ENCODE measurements at places on chromosomes 3 and 15.

- DNase-seq: peak; percentile 77
Observed at GRCh38 chr3:56157693-56158362, 310.4 kb downstream of the ERC2 start.

DNA sequence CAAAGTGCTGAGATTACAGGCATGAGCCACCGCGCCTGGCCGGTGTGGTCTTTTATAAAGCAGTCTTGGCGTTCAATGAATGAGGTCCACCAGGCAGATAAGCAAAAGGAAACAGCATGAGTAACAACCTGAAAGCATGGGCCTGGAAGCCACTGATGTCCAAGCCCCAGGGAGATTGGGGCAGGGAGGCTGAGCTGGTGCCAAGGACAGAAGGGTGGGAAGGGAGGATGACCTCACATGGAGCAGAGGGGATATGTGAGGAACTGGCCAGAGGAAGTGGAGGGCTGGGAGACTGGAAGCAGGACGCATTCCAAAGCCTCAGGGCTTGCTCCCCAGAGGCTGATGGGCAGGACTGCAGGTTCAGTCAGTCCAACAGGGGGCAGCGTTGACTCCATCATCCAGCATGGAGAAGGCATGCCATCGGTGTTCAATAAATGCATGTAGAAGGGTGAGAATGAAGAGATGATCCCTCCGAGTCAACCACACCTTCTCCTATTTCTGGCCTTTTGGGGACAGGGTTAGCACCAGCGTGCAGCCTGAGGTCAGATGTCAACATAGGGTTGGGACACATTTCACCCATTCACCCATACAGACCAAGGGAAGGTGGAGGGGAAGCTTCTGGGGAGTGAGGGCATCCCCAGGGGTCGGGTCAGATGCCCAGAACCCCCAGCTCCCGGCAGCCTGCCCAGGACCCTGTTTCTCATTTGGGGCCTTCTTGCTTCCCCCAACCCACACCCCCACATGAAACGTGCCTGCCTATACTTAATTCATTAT is 14.8 kb downstream of the MYL3 start:
- DNase-seq: peak; percentile 51

DNA sequence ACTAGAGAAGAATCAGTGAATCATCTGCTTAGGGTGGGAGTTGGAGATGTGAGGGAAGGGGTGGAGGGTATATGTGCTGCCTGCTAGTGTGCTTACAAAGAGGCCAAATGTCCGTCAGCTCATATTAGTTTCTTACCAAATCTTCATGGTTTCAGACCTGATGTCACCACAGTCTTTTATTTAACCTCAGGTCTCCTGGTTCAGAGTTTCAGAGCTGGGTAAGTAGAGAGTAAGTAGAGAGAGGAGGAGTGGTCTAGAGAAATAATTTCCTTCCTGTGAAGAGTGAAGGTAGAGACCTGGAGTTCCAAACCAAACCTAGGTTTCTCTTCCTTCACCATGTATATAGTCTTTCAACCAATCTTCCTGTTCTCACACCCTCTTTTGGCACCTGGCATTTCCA is 17.5 kb upstream of the P2RY1 start:
- DNase-seq: no peak

DNA sequence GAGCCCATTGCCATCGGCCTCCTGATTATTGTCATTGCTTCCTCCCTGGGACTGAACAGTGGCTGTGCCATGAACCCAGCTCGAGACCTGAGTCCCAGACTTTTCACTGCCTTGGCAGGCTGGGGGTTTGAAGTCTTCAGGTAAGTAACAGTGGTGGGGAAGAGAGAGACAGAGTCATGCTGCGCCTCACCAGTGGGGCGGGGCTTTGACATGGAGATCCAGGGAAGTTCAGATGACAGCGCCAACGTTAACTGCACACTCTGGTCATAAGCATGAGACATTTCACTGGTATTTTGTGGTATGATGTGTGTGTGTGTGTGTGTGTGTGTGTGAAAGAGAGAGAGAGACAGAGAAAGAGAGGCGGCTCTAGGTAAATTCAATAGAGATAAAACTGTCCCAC is 41.0 kb downstream of the AQP9 start:
- no peak for DNase-seq

DNA sequence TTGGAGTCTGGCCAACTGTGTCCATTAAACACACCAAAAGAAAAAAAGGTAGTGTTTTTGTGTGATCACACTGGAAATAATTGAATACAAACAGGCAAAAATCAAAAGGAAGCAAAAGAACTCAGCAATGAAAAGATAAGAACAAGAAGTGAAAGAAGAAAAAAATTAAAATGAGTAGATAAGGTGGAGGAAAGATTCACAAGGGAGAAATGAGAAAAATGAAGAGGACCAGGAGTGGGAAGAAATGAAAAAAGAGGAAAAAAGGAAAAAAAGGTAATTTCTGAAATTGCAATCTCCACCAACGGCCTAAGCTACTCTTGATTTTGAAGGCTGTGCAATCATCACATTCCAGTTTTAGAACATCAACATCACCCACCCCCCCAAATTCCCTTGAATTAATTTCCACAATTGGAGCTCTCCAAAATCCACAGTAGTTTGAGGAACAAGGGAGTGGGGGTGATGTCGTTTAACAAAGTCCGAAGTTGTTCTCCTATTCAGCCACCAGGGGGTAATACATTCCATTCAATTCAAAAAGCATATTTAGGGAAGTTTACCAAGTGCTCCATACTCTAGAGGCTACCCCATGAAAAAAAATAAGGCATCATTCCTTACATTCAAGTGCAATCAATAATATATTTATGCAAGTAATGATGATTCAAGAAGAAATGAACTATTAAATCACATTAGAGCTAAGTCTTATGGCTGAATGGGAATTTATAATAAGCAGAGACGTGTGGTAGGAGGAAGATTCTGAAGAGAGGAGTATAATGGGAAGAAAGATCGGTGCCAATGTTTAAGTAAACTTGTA is 37.4 kb downstream of the ZNF860 start:
- DNase-seq: peak; percentile 68

GRCh38 chr15:59371458-59372351 is 966 bp downstream of the MYO1E start:
- peak; percentile 54 for DNase-seq

DNA sequence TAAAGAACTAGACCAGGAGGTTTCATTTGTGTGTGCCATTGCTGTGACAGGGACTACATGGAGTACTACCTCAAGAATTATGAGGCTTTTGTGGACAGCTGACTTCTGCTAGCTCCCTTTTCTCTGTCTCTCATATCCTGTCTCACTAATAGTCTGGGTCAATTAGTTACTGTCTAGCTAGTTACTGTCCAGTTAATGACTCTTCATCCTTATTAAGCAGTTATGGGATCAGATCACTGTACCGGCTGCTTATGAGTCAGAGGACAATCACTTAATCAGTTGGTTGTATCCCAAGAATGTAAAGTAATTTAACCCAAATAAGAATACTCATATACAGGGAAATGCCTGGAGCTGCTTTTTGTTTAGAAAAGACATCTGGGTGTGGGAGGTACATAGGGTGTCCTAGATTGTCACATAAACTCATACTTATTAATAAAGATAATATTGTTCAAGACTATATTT is 158.0 kb downstream of the CDIN1 start:
- DNase-seq: peak; percentile 35

DNA sequence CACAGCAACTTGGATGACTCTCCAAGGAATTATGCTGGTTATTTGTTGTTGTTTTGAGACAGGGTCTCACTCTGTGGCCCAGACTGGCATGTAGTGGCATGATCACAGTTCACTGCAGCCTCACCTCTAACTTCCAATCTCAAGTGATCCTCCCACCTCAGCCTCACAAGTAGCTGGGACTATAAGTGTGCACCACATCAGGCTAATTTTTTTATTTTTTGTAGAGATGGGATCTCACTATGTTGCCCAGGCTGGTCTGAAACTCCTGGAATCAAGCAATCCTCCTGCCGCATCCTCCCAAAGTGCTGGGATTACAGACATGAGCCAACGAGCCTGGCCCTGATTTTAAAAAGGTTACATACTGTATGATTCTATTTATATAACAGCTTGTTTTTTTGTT is 63.0 kb downstream of the RBPMS2 start:
- DNase-seq: no peak

GRCh38 chr15:36239509-36239908 is 339.9 kb upstream of the CDIN1 start:
- DNase-seq: no peak

- no peak for DNase-seq
Observed at GRCh38 chr15:63294359-63294758, 17.0 kb downstream of the APH1B start.

- no peak for DNase-seq
Observed at GRCh38 chr15:65217526-65218482, 6.5 kb upstream of the CILP start.

DNA sequence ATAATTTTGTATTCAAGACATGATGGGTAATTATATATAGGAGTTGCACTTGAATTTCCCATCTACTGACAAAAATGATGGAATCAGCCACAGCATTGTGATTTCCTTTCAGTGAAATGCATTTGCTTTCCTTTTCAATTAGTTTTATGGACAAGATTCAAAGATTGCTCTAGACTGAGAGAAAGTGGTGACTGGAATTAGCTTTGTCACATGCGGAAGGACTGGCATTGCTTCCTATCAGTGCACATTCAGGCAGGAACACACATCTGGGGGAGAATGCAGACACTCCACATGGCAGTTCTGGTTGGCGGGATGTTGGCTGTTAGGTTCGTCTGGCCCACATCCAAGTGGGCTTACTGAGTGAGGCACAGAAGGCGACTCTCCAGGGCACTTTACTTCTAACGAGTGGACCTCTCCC is 399.3 kb upstream of the RGMA start:
- no peak for DNase-seq

DNA sequence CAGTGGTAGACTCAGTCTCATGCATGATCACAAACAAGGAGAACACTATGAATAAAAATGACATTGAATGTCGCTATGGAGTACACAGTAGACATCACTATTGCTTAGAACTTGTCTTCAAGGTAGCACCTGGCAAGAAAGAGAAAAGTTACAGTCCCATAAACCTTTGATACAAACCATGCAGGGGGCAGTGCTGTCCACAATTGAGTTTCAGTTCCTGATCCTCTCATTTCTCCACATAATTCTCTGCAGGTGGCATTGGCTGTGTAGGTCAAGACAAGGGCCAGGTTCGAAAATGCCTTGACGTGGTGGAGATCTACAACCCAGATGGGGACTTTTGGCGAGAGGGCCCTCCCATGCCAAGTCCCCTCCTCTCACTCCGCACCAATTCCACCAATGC is 47.9 kb downstream of the KBTBD12 start:
- no peak for DNase-seq

DNA sequence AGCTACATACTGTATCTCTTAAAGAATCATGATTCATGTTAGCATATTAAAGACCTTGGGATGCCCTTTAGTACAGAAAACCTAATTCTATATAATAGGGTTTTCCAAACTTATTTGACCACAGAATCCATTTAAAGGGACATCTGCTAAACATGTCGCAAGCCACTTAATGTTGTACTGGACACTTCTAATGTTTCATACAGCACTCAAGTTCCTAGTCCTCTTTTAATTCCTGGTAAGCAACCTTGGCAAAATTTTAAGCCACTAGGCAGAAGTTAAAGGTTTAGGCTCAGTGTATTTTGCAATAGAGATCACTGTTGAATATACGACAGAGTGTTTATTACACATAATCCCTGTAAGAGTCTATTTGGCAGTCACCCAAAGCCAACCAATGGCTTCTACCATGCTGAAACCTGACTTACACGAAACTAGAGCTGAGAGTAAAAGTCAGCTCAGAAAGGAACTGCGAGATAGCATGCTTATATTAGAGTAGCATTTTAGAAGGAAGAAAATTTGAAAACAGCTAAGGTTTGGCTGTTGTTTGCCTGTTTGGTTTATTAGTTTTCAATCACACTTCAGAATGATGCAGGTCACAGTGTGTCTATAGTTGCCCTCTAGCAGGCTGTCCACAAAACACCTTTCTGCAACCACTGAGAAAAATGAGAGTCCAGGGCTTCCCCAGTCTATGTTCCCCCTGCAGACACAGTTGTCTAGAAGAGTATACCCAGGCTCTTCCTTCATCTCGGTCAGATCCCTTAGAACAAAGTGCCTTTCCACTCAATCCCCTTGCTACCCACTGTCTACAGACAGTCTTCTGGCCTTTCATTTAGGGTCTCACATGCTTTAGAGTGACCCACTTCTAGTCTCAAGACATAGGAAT is 104.4 kb downstream of the FMN1 start:
- DNase-seq: no peak

DNA sequence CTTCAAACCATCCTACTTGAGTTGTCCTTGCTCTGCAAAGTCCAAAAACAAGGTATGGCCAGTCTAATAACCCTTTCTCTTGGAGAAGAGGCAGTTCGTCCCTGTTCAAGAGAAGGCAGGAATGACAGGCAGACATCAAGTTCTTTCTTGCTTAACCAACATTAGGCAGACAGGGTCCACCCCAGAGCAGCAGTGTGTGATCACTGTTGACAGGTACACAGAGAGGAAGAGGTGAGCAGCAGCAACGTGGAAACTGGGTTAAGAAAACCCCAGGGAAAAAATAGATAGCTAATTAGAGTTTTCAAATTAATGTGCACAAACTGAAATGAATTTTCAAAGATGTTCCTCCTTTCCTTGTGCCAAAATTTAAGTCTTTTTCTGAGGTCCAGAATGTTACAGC is 48.2 kb downstream of the TNIK start:
- DNase-seq: no peak

DNA sequence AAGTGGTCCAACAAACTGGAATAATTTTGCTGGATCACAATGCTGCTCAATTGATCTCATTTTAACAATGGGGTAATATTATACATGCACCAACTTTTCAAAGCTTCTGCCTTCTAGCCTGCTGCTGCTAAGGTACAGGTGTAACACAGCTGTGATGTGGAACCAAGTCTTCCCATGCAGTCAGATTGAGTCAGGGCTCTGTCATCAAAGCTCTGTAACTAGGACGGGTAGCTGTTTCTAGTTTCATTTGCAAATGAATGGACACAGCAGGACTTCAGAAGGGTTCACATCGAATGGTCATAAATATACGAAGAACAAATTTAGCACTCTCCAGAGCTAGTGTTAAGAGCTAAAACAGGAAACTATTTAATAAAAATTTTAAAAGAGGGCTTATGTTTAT is 189.2 kb downstream of the USP13 start:
- no peak for DNase-seq

- peak; percentile 83 for DNase-seq
Observed at GRCh38 chr15:58551764-58552504, 120.1 kb downstream of the LIPC start.

DNA sequence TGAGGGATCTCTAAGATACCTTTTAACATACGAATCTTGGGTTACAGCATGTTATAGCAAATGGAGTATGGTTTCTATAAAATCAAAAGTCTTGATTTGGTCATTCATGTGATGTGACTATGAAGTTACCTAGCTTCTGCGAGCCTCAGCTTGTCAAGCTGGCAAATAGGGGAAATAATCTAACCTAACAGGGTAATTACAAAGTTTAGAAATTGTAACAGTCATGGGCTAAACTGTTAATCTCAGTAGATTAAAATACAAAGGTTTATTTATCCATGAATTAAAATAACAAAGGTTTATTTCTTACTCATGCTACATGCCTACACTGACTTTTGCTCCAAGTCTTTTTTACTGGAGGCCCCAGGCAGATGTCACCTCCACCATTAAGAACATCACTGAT is 359.1 kb downstream of the CLSTN2 start:
- DNase-seq: no peak

GRCh38 chr3:181728470-181729340 is 17.0 kb downstream of the SOX2 start:
- DNase-seq: no peak

- no peak for DNase-seq
Observed at GRCh38 chr3:124144035-124144814, 152.3 kb upstream of the ROPN1 start.
